Gastrocnemius medialis (tissue), 4 donors: ENCODE measurements at places on chromosomes 2 and 18.

- DNase-seq = no peak
- no peaks in the 10 kb centered on the region for H3K36me3 ChIP-seq
- H3K4me1 ChIP-seq = no peaks in the 10 kb centered on the region
- no peak overlapping the region for H3K27ac ChIP-seq
- no peak overlapping the region for H3K4me3 ChIP-seq
- no peaks in the 10 kb centered on the region for H3K27me3 ChIP-seq
These were observed 163.7 kb upstream of the APCDD1 start for GRCh38 chr18:10290638-10291235.

GRCh38 chr2:44772669-44773378 is 168.7 kb upstream of the SIX3 start:
- H3K4me1 ChIP-seq = no peaks in the 10 kb centered on the region
- no peak overlapping the region for H3K4me3 ChIP-seq

GRCh38 chr2:155377266-155377680 is 678.8 kb downstream of the KCNJ3 start:
- no peaks in the 10 kb centered on the region for H3K27me3 ChIP-seq
- no peak overlapping the region for H3K4me3 ChIP-seq
- H3K36me3 ChIP-seq = no peaks in the 10 kb centered on the region
- DNase-seq = no peak
- no peak overlapping the region for H3K27ac ChIP-seq

DNA sequence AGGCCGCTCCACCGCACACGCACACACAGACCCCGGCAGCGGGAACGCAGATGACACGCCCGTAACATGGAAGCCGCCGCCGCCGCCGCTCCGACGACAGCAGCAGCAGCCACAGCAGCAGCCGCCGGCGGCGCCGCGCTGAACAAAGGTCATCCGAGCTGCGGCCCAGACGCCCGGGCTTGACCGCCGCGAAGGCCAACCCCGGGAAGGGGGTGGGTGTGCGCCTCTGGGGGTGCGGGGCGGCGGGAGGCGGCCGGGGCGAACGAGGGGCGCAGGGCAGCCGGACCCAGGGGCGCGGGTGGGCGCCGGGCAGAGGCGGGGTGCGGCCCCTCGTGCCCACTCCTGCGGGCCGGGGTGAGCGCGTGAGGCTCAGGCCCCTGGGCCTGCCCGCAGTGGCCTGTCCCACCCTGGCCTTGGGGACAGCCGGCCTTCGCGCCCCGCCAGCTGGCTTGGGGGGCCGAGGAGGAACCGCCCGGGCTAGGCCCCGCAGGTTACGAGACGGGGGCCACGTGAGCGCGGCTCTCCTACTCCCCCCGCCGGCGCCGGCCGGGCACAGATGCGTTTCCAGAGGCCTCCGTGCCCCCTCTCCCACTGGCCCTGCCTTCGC is 1.0 kb upstream of the ZNF532 start:
- H3K27ac ChIP-seq = peak overlapping the region; percentile 93
- H3K36me3 ChIP-seq = no peaks in the 10 kb centered on the region
- peak; percentile 49 for DNase-seq
- peaks cover 80% of the 10 kb centered on the region for H3K4me1 ChIP-seq
- H3K27me3 ChIP-seq = no peaks in the 10 kb centered on the region
- peak overlapping the region; percentile 68 for H3K4me3 ChIP-seq

GRCh38 chr18:69330385-69331005 is 70.2 kb upstream of the DOK6 start:
- H3K36me3 ChIP-seq = no peaks in the 10 kb centered on the region
- no peaks in the 10 kb centered on the region for H3K27me3 ChIP-seq
- no peak overlapping the region for H3K27ac ChIP-seq
- H3K4me1 ChIP-seq = no peaks in the 10 kb centered on the region
- H3K4me3 ChIP-seq = no peak overlapping the region

DNA sequence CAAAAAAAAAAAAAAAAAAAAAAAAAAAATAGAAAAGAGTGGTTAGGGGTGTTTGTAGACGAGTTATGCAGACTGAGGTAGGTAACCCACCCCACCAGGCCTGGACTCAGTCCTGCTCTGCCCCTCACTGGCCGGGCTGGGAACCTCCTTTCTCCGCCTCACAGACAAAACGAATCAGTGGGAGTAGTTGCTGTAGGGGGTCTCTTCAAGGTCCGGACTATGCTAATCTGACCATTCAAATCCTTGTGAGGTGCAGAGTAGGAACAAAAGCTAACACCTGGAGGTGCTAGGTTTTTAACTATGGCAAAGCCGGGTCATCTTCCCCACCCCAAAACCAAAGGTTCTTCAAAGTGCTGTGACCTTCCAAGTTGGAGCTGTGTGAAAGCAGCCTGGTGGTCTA is 223.7 kb downstream of the SLC4A3 start:
- no peaks in the 10 kb centered on the region for H3K27me3 ChIP-seq
- no peak overlapping the region for H3K27ac ChIP-seq
- no peak overlapping the region for H3K4me3 ChIP-seq
- no peaks in the 10 kb centered on the region for H3K4me1 ChIP-seq
- no peak for DNase-seq

GRCh38 chr2:10407432-10407831 is 40.7 kb downstream of the ODC1 start:
- H3K36me3 ChIP-seq = no peaks in the 10 kb centered on the region
- no peak for DNase-seq
- peaks cover 53% of the 10 kb centered on the region for H3K4me1 ChIP-seq
- H3K27me3 ChIP-seq = no peaks in the 10 kb centered on the region
- no peak overlapping the region for H3K4me3 ChIP-seq
- H3K27ac ChIP-seq = peak overlapping the region; percentile 82

DNA sequence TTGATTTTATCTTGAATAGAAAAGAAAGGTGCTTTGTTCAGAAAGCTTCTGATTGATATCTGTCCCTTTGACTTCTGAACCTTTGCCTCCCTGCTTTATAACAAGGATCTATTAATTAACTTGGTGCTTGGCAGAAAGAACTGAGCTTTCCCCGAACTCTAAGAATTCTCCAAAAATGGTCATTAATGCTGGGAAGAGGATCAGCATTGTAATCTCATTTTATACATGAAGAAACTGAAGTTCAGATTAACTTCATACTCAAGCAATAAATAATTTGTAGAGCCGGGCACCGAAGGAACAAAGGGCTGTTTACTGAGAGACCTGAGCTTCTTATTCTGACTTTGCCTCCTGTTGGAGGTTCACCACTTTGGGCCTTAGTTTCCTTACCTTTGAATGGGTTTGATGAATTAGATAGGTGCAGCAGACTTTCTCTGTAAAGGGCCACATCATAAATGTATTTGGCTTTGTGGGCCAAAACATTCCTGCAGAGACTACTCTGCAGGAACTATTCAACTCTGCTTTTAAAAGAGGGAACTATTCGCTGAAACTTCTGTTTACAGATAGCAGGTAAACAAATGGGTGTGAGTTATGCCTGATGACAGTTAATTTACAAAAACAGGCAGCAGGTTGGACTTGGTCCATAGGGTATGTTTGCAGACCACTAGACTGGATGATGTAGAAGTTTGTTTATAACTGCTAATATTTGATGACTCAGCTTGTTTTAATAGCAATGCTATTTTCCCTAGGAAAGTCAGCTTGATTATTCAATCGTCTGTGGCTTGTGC is 272.9 kb downstream of the TGIF1 start:
- DNase-seq = no peak
- no peaks in the 10 kb centered on the region for H3K4me1 ChIP-seq
- H3K4me3 ChIP-seq = no peak overlapping the region
- no peaks in the 10 kb centered on the region for H3K27me3 ChIP-seq

DNA sequence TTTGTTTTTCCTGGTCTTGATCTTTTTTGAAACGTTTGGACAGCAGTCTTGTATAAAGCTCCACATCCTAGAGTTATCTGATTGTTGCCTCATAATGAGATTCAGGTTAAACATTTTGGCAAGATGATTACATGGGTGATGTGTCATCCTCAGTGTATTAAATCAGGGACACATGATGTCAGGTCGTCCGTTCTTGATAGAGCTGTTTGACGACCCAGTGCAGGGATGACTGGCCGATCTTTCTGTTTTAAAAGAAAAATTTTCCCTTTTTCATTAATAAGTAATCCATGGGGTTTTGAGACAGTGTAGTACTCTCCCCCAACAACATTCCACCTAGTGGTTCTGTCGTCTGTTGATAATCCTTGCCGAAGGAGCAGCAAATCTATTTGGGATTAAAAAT is 44.5 kb upstream of the SERPINB2 start:
- no peaks in the 10 kb centered on the region for H3K36me3 ChIP-seq
- H3K27me3 ChIP-seq = no peaks in the 10 kb centered on the region
- H3K4me1 ChIP-seq = no peaks in the 10 kb centered on the region
- H3K4me3 ChIP-seq = no peak overlapping the region

DNA sequence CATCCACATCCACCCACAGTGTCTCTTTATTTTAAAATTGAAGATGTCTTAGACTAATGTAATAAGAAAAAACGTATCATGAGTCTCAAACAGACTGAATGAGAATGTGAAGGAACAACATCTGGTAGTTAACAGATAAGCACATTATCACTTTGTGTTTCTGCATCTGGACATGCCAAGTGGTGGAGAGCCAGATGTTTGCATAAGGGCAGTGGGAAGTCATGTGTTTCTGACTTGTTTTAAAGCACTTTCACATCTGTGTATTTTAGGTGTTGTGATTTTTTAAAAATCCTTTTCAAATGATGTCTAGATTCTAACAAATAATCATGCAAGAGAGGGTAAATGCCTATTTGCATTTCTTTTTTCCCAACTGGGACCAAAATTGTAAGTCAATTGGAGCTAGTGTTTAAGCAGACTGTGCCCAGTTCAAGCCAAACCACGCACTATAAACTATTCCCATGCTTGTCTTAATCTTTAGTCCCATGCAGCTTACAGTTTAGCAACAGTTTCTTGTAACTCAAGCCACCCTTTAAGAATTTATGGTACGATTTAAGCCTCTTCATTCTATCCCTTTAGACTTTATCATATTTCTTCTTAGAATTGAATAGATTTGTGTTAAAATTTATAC is 272.7 kb upstream of the DOK6 start:
- no peak for DNase-seq
- H3K4me1 ChIP-seq = no peaks in the 10 kb centered on the region
- no peaks in the 10 kb centered on the region for H3K36me3 ChIP-seq
- H3K27ac ChIP-seq = no peak overlapping the region
- no peak overlapping the region for H3K4me3 ChIP-seq

- no peaks in the 10 kb centered on the region for H3K27me3 ChIP-seq
- no peaks in the 10 kb centered on the region for H3K36me3 ChIP-seq
- DNase-seq = no peak
These were observed 29.2 kb upstream of the MRO start for GRCh38 chr18:50848991-50849390.

DNA sequence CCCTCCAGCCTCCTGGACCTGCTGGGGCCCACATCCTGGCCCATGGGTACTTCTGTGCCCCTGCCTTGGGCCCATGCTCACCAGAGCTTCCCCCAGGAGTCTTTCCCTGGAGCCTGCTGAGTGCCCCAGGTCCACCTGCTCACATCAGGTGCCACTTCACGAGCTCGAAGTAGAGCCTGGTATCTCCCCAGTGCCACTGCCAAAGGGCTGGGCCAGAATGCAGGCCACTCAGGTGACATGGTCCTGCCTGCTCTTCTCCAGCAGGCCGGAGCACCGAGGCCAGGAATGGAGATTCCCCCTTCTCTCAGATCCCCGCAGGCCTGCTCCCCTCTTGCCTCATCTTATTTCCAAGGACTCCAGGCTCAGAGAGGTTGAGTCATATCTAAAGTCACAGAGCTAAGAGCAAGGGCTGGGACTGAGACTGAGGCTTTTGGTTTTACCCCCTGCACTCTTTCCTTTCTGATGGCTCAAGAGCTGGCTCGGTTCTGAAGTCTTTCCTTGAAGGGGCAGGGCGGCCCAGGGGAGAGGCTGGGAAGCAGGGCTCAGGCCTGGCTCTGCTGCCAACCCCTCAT is 79.2 kb downstream of the HS1BP3 start:
- no peaks in the 10 kb centered on the region for H3K36me3 ChIP-seq
- peaks cover 67% of the 10 kb centered on the region for H3K4me1 ChIP-seq
- H3K27me3 ChIP-seq = no peaks in the 10 kb centered on the region
- no peak overlapping the region for H3K4me3 ChIP-seq
- DNase-seq = no peak

GRCh38 chr2:172734711-172735581 is 699 bp upstream of the RAPGEF4 start:
- H3K4me3 ChIP-seq = peak overlapping the region; percentile 37
- H3K36me3 ChIP-seq = no peaks in the 10 kb centered on the region
- H3K4me1 ChIP-seq = no peaks in the 10 kb centered on the region
- DNase-seq = no peak
- H3K27ac ChIP-seq = no peak overlapping the region

GRCh38 chr2:96146153-96146880 is 1.1 kb upstream of the DUSP2 start:
- H3K36me3 ChIP-seq = no peaks in the 10 kb centered on the region
- peak overlapping the region; percentile 67 for H3K27ac ChIP-seq
- H3K4me3 ChIP-seq = no peak overlapping the region
- no peaks in the 10 kb centered on the region for H3K27me3 ChIP-seq
- H3K4me1 ChIP-seq = peaks cover 7% of the 10 kb centered on the region
- peak; percentile 36 for DNase-seq

- no peak for DNase-seq
- H3K27me3 ChIP-seq = no peaks in the 10 kb centered on the region
- peaks cover 12% of the 10 kb centered on the region for H3K4me1 ChIP-seq
- H3K4me3 ChIP-seq = no peak overlapping the region
- H3K27ac ChIP-seq = no peak overlapping the region
These were observed 60.7 kb downstream of the COL6A3 start for GRCh38 chr2:237353215-237353614.

DNA sequence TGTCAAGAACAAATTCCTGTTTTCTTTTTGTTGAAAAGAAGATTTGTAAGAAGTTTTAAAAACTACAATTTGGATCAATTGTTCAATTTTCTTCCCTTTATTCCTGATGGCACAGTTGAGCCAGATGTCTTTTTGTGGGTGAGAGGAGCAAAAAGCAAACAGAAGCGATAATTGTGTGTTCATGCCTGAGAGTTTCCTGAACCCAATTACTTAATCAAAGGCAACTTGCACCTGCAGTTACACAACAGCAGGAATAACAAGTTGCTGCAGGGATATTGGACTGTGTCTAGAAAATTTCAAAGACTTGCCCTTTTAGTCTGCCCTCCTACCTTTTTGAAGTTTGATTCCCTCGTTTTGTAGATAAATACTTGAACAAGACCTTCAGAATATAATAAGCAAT is 383.6 kb downstream of the DSEL start:
- no peak overlapping the region for H3K27ac ChIP-seq
- H3K36me3 ChIP-seq = no peaks in the 10 kb centered on the region

GRCh38 chr2:148623086-148623485 is 21.5 kb upstream of the EPC2 start:
- no peaks in the 10 kb centered on the region for H3K4me1 ChIP-seq
- no peak overlapping the region for H3K27ac ChIP-seq
- H3K36me3 ChIP-seq = no peaks in the 10 kb centered on the region
